HL-60 (cell line): ENCODE measurements at places on chromosomes 16 and 17.

GRCh38 chr17:18381158-18381952 is 3.8 kb downstream of the EVPLL start:
- DNase-seq, result no peak

DNA sequence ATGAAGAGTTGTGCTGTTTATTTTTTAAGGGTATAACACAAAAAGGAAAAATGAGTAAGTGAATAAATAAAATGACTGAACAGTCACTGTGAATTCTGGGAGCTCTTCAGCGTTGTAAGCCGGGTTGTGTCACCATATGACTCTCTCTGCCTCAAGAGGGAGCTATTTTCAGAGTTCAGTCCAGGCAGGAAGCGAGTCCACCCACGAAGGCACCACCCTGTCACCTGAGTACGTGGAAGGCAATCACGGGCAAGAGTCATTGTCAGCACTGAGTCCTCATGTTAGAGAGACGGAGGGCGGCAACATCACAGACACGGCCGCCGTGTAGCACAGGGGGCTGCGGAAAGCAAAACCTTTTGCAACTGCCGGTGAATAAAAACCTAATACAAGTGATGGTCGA is 227.6 kb downstream of the UTP18 start:
- peak; percentile 1 for DNase-seq

- DNase-seq, result no peak
Measured at GRCh38 chr16:65178151-65178550, 56.3 kb upstream of the CDH11 start.

DNA sequence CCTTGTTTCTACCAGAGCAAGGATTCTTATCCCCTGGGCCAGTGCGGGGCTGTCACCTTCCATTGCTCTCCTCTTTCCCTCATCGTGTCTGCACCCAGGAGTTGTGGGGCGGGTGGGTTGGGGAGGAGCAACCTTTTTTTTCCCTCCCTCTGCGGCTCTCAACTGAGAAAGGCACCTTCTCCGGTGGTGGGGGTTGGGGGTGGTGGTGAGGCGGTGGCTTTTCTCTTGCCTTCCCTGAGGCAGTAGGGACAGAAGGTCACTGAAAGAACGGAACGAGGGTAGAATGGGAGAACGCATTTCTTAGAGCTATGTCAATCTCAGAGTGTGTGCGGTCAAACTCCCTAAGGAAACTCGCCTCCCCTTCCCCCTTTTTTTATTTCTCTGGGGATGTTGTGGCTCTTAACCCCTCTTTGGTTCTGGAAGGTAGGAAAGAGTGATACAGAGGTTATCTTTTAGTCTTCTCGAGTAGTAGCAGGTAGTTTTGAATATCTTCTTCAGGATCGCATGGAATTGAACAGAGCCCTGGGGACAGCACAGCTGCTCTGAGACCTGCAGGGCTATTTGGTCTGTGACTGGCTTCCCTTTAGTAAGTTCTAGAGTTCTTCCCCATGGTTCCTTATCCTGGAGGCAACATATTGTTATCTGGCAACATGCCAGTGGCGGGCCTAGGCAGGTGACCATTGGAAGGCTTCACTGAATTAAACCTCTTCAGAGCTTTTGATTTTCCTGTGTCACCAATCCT is 994 bp downstream of the CLTC start:
- DNase-seq, result peak; percentile 71

- no peak for DNase-seq
Measured at GRCh38 chr17:53649201-53649600, 173.5 kb upstream of the KIF2B start.

GRCh38 chr17:81239714-81240555 is 817 bp downstream of the NDUFAF8 start:
- DNase-seq, result peak; percentile 40

DNA sequence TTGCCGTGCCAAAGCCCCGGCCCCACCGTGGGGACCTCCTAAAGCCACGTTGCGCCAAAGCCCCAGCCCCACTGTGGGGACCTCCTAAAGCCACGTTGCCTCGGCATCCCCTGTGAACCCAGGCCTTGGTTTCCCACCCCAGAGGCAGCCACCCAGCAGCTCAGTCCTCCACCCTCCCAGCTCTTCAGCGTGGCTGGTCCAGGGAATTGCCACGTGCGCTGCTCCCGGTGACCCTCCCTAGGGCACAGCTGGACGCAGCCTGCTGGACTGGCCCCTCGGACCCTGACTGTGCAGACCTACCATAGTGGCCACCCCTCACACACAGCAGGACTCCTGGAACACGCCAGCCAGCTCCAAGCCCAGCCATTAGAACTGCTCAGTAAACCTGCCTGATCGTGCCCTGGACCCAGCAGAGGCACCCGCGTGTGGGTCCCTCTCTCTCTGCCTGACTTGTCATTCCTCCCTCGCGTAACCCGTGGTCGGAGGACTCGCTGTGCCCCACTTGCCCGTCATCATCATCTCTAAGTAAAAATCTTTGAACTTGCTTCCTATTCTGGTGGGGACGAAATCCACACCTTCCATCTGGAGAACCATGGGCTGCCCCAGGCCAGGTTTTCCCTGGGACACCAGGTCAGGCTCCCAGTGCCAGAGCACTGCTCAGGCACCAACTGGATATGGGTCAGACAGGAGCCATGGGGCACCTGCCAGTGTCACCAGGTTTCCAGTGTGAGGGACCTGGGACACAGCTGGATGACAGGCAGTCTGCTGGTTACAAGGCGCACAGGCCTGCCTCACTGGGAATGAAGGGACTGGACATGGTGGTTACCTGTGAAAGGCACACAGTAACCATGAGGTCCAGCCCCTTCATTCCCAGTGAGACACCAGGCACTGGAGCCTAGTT is 5.6 kb downstream of the CIAO3 start:
- DNase-seq, result no peak

DNA sequence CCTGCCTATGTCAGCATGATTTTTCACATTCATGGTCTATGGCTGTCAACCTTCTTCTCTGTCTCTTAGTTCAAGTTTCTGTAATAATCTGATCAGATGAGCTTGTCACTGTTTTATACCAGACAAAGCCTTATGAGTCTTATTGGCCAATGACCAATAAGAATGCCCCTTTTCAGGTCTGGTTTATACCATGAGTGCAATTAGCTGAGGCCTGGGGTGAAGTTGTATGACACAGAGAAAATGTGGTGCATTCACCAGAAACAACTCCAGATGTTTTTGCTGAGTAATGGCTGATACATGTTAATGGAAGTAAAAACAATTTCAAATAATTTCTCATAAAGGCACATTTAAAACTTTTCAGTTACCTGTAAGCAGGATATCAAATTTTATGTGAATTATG is 218.6 kb upstream of the CDH8 start:
- DNase-seq, result no peak

DNA sequence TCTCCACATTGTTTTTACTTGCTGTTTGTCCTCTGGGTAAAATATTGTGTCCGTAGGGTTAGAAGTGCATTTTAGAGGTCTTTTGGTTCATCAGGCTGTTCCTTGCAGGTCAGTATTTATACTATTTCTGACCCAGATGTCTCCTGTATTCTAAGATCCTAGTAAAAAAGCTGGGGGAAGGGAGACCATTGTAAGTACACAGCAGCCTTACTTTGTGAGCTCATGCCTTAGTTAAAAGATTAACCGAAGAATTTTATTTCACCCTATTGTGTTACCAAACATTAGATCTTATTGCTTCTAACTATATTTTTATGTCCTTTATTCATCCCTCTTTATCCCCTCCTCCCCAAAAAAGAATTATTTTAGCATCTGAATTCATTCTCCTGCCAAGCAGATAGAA is 444.1 kb upstream of the RBFOX1 start:
- no peak for DNase-seq

DNA sequence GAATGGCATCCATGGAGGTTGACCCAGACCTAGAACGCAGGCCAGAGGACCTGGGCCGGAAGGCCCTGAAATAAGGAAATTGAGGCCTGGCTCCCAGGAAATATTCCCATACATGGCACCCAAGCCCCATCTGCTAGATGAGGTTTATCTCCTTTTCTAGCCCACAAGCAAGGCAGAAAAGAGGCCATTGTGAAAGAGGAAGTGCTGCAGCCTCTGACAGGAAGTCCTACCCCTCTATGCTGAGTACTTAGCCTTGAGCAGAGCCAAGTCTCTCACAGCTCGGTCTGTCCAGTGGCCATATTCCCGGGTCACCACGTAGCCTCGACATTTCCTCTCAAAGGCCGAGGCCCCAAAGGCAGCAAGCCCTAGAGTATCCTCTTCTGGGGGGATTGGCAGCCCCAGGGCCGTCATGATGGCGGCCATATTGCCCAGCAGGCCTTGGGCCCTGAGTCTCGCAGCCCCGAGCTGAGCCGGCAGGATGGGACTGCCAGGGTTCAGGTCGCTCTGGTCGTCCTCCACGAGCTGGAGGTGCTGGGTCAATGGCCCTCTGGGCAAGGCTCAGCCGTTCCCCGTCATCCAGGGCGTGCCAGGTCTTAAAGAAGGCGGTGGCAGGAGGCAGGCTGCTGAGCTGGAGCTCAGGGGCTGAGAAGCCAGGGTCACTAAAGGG is 7.8 kb downstream of the CTF1 start:
- peak; percentile 79 for DNase-seq

GRCh38 chr17:38562903-38563302 is 42.8 kb downstream of the SRCIN1 start:
- no peak for DNase-seq

DNA sequence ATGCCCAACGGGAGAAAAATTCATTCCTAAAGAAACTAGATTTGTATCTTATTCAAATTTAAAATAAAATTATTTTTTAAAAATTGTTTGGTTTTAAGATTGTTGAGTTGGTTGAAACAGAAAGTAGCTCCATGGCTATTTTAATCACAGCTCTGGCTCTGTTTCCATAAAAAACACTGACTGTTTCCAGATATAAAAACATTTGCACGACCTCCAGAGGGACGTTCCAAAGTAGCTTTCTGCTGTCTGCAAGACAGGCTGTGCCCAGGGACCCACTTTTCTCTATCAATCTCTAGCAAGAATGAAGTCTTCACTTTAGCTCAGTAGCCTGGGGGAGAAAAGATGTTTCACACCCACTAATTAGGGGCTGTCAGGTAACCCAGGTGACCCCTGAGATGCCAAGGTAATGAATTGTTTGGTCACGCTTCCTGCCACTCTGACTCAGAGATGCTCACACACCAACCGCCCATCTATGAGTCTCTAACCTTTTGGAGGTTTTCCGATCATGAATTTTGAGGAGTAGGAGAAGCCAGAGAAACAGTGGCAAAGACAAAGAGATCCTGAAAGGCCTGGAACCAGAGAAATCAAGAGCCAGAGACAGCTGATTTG is 220.1 kb upstream of the SOX9 start:
- DNase-seq, result no peak

DNA sequence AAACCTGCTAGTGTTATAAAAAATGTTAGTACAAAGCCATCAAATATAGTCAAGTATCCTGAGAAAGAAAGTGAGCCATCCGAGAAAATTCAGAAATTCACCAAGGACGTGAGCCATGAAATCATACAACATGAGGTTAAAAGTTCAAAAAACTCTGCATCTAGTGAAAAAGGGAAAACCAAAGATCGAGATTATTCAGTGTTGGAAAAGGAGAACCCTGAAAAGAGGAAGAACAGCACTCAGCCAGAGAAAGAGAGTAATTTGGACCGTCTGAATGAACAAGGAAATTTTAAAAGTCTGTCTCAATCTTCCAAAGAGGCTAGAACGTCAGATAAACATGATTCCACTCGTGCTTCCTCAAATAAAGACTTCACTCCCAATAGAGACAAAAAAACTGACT is 31.7 kb downstream of the RBBP6 start:
- no peak for DNase-seq

DNA sequence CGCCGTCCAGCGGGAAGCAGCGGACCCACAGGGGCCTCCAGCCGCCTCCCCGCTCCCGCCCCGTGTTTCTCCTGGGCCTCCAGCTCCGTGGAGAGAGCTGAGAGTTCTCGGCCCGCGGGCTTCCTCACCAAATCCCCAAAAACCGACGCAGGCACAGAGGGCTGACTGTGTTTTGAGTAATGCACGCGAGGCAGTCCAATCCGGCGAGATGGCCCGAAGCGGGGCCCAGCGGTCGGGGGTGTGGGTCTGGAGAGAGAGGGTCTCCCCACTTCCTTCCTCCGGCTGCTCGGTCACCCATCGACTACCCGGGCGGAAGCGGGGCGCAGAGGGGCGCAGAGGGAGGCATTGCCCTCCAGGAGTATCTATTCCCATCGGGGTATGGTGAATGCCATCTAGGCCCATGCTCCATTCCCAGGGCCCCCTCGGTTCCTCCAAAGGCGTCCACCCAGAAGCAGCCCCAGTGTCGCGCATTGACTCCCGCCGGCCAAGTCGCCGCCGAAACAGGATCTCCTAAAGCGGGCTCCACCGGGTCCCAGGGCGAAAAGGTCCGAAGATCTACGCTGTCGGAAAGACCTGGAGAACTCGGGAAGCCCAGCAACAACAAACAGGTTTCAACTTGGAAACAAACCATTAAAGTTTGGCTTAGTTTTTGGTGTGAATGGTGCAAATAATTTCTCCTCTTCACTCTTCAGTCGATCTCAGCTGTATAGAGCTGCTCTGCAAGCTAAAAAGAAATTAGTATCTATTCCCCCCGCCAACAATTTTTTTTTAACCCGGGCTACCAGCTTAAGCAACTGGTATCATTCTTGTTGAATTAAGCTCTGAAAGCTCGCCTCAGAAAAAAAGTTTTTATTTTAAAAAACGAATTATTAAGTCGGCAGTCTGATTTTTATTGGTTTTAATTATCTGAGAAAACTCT is 19.2 kb upstream of the HOXB13 start:
- DNase-seq, result no peak

DNA sequence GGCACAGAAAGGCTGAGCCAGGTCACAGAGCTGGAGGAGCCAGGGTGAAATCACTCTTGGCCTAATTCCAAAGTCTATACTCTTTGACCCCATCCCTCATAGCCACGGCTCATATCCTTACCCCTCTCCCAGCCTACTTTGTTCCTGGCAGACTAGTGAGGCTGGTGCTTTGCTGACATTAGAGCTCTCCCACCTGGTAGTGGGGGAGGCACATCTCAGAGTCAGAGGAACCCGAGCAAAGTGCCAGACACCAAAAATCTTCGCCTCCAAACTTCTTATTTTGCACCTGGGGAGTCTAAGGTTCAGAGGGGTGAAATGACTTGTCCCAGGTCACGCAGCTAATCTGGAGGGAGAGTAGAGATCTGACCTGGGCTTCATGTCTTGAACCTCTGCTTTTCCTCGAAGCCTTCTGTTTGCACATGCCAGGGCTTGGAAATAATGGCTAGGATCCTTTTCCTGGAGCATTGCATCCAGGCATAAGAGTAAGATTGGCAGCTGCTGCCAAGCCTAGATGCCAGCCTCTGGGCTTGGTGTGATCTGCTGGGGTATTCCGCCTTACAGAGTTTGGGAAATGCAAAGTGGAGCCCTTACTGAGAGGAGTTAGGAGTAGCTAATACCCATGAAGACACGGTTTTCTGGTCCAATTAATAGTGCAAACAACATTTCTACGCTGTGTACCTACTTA is 126.9 kb downstream of the SPACA3 start:
- DNase-seq, result no peak

GRCh38 chr16:64312980-64313379 is 808.9 kb downstream of the CDH11 start:
- DNase-seq, result no peak
